Thymus (tissue), 14 donors: ENCODE measurements at places on chromosomes 12 and 14.
A peak's percentile ranks its signal among the peaks of the same experiment; 100 is the strongest.

DNA sequence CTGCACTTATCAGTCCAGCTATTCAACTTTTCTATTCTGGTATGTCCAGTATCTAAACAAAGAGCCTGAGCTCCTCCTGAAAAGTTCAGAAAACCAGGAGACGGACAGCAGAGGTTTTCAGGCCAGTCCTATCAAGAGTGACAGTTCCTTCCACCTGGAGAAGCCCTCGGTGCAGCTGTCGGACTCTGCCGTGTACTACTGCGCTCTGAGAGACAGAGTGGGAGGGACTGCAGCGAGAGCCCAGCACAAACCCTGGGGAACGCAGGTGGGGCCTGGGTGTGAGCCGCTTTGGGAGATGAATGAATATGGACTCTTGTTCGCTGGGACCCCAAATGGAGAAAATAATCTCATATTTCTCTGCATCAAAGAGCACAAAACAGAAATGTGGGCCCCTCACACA lies 329.8 kb upstream of the OR4E1 start:
- DNase-seq, result no peak
- H3K4me3 ChIP-seq, result peak overlapping the region; percentile 34
- no peaks in the 10 kb centered on the region for H3K27me3 ChIP-seq
- peaks cover 29% of the 10 kb centered on the region for H3K4me1 ChIP-seq
- no peaks in the 10 kb centered on the region for H3K36me3 ChIP-seq

GRCh38 chr14:54815016-54815415 lies 87.6 kb downstream of the GCH1 start:
- DNase-seq, result no peak
- no peaks in the 10 kb centered on the region for H3K36me3 ChIP-seq
- no peak overlapping the region for H3K4me3 ChIP-seq
- H3K4me1 ChIP-seq, result no peaks in the 10 kb centered on the region
- H3K27me3 ChIP-seq, result no peaks in the 10 kb centered on the region

DNA sequence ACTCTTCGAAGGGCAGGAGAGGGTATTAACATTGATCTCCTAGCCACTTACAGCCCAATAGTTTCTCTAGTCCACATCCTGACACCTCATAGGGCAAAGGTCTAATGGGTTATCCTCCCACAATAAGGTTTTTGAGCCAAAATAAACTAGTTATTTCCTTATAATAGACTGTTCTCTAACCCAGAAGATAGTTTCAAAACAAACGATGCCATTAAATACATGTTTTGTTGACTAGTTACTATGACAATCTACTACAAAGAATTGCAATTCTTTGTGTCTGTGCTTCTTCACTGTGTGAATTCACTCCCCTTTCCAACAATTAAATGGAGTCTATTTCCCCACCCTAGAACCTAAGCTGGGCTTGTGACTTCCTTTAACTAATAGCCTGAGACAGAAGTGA lies 6.4 kb upstream of the ACTR10 start:
- no peaks in the 10 kb centered on the region for H3K27me3 ChIP-seq
- no peaks in the 10 kb centered on the region for H3K36me3 ChIP-seq
- no peaks in the 10 kb centered on the region for H3K4me1 ChIP-seq
- H3K4me3 ChIP-seq, result no peak overlapping the region
- no peak for DNase-seq

GRCh38 chr12:48681399-48681709 lies 684 bp downstream of the KANSL2 start:
- peak overlapping the region; percentile 99 for H3K27ac ChIP-seq
- no peak for DNase-seq
- peaks cover 31% of the 10 kb centered on the region for H3K36me3 ChIP-seq
- H3K4me3 ChIP-seq, result peak overlapping the region; percentile 93
- peaks cover 13% of the 10 kb centered on the region for H3K4me1 ChIP-seq
